ENCODE measurements at places on chromosomes 4 and X.
A peak's percentile ranks its signal among the peaks of the same experiment; 100 is the strongest.

- no peak for DNase-seq
Observed at GRCh38 chrX:103773445-103773844, 3.2 kb upstream of the PLP1 start.

- DNase-seq: no peak
Observed at GRCh38 chrX:16946971-16947562, 609 bp downstream of the REPS2 start.

DNA sequence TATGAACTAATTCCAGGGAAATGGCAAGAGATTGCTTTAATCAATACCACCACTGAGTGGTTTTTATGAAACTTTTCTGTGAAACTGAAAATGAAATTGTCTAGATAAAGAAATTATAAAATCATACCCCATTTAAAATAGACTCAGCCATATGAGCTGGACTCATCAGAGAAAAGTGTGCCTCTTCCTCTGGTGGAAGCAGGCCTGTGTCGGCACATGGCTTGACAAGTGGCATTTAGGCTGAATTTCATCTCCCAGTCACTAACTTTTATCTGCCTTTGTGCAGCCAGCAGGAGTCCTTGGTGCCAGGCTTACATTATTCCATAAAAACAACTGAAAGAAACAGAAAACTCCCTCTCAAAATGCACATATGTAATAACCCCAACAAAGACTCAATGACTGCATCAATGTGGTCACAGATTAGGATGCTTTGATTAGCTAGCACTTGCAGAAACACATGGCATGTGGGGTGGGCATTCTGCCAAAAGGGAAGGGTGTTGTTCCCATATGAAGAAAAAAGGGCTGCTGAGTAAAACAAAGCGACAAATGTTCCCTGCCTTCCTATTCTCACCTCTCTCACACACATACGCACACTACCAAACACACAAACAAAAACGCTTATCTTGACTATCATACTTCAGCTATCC is 232.3 kb downstream of the PABPC4L start:
- no peak for DNase-seq

DNA sequence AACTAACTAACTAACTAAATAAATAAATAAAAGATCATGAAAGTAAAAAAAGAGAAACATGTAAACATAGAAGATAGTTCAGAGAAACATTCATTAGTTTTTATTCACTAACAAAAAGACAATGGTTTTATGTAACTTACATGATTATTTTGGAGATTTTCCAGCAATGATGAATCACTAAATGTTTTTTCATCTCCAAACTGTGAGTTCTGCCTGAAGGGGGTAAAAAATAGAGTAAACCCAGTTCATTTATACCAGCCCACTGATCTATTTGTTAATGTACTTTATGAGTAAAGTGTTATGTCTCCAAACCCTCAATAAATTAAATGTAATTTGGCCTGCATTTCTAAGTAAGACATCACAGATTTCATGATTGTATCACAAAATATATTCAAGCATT is 101.1 kb downstream of the ATP8A1 start:
- no peak for DNase-seq

GRCh38 chrX:54430519-54430918 is 9.7 kb upstream of the TSR2 start:
- DNase-seq: no peak

GRCh38 chrX:30153881-30154260 is 61.5 kb upstream of the MAGEB2 start:
- no peak for DNase-seq

DNA sequence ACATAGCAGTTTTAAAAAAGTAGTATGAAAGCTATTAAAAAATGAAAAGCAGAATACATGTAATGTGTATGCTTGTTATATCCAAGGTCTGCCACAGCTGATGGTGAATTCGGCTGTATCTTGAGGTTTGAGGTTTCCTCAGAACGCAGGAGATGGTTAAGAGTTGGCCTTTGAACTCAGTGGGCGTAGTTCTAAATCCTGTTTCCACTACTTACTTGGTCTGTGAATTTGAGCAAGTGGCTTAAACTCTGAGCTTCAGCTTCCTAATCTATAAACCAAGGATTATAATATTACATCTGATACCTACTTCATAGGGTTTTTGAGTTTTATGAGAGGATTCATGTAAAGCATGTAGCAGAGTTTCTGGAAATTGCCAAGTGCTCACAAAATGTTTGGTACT is 125.2 kb downstream of the STIM2 start:
- no peak for DNase-seq

DNA sequence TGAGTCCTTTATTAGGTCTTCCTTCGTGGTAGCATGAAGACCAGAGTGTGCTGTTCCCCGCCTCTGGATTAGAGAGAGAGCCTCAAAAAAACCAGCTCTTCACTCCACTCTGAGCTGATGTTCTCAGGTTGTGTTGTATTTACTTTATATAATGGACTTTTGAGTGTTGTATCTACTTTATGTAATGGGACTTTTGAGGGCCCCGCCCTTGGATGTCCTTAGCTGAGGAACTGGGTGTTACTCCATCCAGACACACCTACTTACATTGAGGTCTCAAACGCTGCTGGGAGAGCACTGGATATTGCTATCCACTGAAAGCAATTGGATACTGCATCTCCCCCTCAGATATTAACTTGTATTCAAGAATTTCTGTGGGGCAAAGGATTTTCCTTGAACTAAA is 28.2 kb downstream of the ATP8A1 start:
- no peak for DNase-seq

GRCh38 chr4:7238300-7238960 is 46.1 kb downstream of the SORCS2 start:
- DNase-seq: no peak

- DNase-seq: no peak
Observed at GRCh38 chrX:10146346-10146745, 10.4 kb upstream of the CLCN4 start.

- no peak for DNase-seq
Observed at GRCh38 chr4:152458801-152459302, 77.0 kb downstream of the FBXW7 start.

GRCh38 chr4:70225824-70226223 is at the start of gene FDCSP:
Gene FDCSP, plus strand, starts transcription at chr4:70226124. Its CDS starts 5,071 bp downstream, at chr4:70231195.
- DNase-seq: no peak

DNA sequence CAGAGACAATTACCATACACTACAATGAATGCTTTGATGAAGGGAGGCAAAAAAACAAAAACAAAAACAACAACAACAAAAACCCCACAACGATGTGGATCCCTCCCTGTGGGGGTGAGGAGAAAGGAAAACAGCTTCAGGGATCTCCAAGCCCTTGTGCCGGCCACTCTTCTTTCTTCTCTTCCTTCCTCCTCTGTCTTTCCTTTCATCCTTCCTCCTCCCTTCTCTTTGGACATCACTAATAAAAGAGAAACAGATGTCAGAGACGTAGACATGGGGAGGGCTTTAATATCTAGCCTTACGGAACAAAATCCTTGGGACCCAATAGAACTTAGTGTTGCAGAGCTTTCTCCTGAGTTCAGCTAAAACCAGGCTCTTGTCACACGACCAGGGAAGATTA is 18.8 kb upstream of the STX18 start:
- DNase-seq: no peak

DNA sequence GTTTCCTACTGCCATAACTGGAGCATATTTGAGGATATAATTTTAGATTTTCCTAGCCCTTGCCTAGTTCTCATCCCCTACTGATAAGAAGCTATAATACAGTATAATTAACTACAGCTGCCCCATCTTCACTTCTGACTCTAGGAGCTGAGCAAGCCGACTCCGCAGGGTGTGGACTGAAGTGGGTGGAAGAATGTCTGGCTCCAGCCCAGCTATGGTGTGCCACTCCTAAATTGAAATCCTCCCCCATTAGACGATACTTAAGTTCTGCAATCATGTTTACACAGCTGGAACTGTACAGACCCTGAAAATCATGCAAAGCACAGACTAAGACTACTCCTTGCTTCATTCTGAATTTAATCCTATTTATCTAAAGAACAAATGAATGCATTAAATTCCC is 93.1 kb downstream of the PCDH19 start:
- no peak for DNase-seq

- no peak for DNase-seq
Observed at GRCh38 chrX:141760761-141761160, 62.2 kb upstream of the SPANXD start.

DNA sequence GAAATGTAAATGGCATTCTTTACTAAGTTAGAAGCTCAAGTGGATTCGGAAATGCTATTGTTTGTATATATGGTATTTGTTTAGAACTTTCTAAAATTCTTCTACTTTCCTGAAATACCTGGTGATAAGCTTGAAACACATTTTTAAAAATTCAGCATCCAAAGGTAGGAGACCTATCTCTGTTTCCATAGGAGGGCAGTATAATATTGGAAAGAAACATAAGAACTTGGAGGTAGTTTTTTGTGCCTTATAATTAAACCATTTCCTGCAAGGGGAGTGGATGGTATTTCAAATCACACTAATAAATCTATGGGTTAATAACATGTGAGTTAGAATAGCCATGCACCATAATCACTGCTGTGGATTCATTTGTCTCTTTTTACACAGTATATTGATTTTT is 217.4 kb upstream of the AADAT start:
- DNase-seq: no peak

DNA sequence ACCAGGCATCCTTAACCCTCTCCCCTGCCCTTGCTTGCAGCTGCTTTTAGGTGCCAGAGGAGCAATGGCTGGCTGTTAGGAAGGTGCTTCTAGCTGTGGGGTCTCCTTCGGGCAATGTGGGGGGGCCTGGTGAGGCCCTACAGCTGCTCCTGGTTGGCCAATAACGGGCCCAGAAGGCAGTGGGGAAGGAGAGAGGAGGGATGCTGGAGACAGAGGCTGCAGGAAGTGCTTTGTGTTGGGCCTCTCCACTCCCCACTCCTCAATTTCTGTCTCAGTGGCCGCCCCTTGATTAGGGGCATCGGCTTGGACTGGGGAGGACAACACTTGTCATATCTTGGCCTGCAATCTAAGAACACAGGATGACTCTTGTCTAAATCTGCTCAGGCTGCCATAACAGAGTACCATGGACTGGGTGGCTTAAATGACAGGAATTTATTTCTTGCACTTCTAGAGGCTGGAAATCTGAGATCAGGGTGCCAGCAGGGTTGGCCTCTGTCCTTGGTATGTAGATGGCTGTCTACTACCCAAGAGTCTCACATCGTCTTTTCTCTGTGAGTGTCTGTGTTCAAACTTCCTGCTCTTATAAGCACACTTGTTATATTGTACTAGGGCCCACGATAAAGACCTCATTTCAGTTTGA is 374.3 kb downstream of the MID1IP1 start:
- no peak for DNase-seq

DNA sequence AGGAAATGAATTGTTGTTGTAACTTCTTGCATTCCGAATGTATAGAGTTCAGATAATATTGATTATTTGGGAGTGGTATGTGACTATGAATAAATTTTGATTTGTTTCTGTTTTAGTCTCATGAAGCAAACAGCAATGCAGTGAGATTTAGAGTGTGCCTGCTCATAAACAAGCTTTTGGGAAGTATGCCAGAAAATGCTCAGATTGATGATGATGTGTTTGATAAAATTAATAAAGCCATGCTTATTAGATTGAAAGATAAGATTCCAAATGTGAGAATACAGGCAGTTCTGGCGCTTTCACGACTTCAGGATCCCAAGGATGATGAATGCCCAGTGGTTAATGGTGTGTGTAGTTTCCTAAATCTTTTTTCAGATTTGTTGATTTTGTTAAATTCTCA is 2.0 kb downstream of the NCAPG start:
- DNase-seq: peak; percentile 27

- no peak for DNase-seq
Observed at GRCh38 chr4:27278615-27279375, 418.2 kb downstream of the STIM2 start.

DNA sequence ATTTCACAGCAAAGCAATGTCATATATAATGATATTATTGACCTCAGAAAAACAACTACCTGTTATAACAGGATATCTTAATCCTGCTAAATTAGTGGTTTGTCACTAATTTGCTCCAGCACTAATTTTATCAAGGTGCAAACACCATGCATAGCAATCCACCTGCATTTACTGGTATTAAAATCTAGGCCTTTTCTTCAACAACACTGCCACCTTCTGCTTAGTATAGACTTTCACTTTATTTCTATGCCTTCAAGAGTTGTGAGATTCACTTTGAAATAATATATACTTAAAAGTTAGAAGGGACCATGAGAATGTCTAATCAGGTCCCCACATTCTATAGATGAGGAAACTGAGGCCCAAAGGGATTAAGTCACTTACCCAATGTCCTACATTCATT is 82.1 kb upstream of the IQCM start:
- DNase-seq: no peak

DNA sequence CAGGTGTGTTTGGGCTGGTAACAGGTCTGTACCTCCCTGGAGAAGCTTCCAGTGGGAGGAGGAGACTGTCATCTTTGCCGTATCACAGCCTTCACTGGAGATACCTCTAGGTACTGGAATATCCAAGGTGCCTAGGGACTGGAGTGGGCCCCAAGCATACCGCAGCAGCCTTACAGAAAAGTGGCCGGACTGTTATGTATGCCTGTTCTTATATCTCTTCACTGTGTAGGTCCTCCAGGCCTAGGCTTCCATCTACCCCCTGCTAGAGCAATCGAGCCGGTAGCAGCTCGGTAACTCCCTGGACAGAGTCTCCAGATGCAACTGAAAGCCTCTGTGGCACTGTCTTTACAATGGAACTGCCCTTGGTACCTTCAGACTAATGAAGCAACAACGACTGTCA is 277.4 kb upstream of the GRIA3 start:
- DNase-seq: no peak

- DNase-seq: no peak
Observed at GRCh38 chr4:98574816-98575215, 83.6 kb downstream of the TSPAN5 start.

DNA sequence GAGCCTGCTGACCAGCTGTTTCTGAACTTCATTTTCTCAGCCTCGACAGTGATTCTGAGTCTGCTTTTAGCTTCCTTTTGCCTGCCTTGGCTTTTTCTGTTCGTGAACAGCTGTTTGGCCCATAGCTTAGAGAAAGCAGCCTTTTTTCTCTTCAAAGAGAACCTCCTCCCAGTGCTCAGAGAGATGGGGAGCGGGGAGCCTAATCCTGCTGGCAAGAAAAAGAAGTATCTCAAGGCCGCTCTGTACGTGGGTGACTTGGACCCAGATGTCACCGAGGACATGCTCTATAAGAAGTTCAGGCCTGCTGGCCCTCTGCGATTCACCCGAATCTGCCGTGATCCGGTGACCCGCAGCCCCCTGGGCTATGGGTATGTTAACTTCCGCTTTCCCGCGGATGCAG is 756 bp downstream of the PABPC5 start:
- DNase-seq: no peak

DNA sequence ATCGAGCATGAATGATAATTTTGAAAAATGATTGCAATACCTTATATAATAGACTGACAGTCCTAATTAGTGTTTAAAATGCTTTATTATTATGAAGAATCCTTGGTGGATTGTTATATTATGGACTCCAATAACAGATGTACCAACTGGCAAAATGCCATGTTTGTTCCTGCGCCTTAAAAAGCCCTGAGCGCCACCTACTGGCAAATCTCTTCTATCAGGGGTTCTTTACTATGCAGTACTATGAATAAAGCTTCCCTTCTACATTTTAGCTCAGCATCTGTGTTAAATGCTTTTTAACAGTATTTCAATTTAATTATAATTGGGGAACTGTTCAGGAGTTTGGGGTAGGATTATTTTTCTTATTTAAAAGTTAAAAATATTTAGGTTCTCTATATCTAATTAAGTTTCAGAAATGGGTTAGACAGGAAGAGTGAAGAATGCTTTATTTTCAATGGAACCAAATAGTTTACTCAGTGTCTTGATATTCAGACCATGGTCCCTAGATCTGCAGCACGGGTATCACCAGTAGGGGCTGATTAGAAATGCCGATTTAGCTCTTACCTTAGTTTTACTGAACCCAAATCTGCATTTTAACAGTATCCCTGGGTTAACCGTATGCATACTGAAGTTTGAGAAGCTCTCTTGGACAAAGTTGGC is 20.0 kb downstream of the CFAP97 start:
- DNase-seq: peak; percentile 93
